Activated CD4-positive, CD25-positive, alpha-beta regulatory T cell treated with anti-CD3 and anti-CD28 coated beads, Interleukin-2, amount 50 U/mL, for 16 hours (primary cell): ENCODE measurements at places on chromosomes 6 and 20.

DNA sequence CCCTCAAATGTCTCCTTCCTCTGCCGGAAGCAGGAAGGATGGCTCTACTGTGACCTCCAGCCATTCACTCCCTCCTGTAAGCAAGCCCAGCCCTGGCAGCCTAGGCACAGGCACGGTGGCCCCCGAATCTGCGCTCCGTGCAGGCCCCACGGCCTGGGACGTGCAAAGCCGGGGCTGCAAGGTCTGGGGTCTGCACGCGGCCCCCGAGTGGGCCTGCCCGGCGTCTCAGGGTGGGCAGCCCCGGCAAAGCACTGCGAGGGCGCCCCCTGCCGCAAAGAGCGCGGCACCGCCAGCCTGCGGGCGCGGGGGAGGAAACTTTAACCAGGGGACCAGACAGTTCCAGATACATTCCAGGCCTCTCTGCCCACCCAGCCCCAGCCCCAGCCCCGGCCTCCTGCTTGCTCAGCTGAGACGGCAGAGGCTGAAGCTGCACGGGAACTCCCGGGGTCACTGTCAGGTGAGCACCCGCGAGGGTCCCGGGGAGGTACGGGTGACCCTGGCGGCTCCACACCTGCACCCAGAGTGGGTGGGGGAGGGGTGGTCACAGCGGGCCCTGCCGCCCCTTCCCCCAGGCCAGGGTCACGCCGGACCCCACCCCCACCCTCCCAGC lies 98.8 kb downstream of the ASXL1 start:
- DNase-seq = no peak

DNA sequence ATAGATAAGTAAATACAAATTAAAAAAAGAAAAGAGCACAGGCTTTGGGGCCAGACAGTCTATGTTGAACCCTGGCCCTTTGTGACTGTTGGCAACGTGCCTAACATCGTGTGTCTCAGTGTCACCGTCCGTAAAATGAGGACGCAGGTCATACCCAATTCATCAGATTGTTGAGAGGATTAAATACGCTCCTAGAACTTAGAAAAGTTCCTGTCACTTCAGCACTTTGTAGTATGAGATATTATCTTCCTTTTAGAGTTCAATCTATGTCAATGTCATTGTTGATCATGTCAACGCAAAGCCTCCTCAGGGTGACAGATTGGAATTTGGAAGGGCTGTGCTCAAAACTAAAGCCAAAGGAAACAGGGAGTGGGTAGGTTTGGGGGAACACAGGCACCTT lies 21.7 kb downstream of the SERPINB1 start:
- DNase-seq = no peak

DNA sequence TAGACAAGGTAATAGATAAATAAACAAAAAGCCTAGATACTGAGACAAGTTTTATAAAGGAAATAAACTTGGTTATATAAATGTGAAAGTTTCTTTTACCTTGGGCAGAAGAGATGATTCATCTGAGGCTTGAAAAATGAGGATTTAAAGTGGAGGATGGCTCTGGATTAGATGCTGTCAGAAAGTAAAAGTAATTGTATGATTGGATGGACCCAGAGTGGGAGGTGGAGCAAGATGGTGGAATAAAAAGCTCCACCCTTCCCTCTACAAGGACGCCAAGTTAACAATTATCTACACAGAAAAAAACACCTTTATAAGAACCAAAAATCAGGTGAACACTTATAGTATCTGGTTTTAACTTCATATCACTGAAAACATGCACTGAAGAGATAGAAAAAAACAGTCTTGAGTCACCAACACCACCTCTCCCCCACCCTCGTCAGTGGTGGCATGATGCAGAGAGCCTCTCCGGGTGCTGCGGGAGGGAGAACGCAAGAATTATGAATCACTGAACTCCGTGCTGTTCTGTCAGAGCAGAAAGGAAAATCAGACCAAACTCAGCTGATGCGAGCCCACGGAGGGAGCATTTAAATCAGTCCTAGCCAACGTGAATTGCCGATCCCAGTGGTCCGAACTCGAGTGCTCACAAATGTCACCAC lies 84.7 kb upstream of the GJE1 start:
- DNase-seq = no peak

DNA sequence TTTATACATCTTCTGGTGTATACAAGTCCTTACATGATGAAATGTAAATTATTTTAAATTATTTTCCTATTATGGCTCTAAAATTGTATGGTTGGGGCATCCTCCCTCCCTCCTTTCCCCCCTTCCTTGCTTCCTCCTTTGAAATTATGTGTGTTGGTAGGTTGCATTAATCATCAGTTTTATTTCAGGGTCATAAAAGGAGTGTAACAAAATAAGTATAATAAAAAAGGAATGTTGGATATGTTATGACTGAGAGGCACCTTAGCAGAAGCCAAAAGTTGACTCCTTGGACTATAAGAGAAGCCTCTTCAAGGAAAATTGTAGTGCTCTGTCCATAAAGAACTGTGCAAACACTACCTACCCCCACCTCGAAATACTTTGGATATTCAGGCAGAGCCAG lies 46.6 kb upstream of the PTPRK start:
- DNase-seq = no peak

DNA sequence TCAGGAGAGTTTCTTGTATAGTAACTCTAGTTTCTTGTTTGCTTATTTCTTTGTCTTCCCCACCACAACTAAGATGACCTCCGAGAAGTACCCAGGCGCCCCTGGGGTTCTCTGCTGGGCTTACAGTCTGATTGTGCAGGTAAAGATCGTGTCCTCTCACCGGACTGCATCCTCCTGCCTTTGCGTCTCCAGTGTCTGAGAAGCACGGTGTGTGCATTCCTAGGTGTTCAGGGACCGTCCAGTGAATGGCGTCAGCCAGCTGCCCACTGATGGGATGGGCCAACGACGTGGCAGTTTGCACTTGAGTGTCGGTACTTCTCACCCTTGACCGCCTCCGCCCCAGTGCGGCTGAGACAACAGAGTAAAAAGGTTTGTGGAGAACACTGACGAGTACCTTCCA lies 56.0 kb upstream of the NFATC2 start:
- no peak for DNase-seq

GRCh38 chr20:46708172-46708860 lies 1.1 kb upstream of the SLC2A10 start:
- no peak for DNase-seq

DNA sequence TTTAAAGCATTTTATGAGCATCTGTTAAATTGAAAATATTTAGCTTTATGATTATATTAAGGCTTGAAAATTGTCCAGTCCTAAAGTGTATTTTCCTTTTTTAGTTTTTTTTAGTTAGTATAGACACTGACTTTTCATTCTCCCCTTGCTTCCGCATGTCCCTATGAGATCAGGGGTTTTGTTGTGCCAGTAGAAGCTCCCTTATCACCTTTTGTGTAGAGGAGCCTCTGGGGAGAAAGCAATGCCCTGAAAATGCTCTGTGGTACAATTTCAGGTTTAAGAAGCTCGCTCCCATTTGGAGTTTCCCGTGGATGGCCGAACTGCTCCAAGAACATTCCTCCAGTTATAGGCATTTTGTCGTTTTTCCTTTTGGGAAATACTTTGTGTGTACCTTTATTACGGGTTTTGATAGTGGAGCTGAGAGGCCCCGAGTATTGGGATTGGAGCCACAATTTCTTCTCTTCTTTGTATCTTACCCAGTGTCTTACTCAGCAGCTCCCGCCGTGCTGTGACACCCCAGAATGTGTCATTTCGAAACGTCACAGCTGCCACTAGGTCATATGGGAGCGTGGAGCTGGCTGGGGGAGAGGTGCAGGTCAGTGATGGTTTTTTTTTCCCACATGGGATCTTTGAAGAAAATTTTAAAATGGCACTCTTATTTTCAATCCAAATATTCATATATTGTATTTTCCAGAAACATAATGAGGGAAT lies 49.9 kb downstream of the RPRD1B start:
- DNase-seq = no peak

DNA sequence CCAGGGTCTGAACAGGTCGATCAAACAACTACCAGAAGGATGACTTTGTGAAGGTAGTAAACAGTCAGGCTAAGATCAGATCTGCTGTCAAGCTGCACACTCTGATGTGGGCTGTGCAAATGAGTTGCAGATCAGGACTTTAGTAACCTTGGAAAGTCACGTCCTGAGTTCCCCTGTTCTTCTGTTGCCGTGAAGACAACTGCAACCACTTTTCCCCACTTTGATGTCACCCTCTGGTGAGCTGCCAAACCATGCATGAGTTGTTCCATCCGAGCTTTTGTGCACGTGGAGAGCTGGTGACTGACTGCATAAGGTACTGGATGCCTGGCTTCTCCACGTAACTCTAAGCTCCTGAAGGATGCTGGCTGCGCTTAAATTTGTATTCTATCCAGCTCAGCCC lies 111.0 kb downstream of the CD83 start:
- DNase-seq = no peak

GRCh38 chr6:5003604-5004372 lies at the start of gene RPP40:
Gene RPP40 (minus strand): TSS chr6:5004037. CDS start chr6:5004002, 35 bp downstream.
- DNase-seq = peak; percentile 97

DNA sequence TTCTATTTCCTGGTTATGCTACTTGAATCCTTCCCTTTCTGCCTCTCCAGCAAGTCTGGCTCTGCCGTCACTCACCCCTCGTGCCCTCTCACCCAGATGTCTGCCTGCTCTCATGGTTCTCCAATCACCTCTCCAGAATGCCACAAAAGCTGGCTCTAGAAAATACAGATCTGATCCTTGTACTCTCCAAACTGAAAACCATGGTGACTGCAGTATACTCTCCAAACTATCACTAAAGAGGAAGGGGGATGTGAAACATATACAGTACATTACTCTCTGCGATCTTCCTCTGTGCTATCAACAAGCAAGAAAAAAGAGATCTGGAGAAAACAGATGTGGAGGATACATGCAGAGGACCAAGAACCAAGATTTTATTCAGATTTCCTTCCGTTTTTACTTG lies 91.1 kb downstream of the ATXN1 start:
- DNase-seq = no peak

DNA sequence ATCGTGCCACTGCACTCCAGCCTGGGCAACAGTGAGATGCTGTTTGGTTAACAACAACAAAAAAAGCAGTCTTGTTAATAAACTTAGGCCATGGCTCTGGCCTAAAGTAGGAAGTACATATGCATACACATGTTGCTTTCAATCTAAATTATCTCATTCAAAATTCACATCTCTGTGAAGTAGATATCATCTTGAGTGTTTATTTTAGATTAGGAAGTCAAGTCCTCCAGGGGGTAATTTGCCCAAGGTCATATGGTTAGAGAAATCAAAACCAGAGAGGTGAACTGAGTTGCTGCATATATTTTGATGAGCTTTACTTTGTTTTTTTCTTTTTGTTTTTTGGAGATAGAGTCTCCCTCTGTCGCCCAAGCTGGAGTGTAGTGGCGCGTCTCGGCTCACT lies 52.8 kb downstream of the B4GALT5 start:
- DNase-seq = no peak

DNA sequence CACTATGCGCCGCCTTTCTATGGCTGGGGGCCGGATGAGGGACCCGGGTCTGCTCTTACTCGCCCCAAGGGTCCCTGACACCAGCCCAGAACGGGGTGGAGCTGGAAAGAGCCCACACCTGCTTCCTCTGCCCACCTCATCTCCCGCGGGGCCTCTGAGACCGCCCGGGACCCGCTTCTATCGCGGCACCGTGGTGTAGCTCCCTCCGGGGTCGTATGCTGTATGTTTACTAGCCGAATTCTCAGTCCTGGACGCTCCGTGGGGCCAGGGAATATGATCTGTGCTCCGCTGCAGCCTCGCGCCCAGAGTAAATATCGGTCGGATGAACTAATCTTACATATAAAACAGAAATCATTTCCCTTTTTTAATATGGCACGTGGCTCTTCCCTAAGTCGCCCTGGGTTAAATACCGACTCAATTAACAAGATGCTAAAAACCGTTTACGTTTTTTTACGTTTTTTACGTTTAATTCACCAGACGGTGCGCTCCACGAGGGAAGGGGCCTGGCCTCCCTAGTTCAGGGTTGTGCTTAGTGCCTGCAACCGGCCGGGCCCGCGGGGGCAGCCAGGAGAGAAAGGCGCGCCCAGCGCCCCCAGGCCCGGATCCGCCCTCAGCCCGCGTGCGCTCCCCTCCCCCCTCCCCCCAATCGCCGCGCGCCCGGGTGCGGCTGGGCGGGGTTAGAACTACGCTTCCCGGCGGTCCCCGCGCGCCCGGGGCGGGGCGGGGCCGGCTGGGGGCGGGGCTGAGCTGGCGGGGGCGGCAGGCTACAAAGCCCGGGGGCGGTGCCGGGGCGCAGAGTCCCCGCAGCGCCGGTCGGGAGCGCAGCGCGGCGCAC lies at the start of gene RBM38:
TSS of gene RBM38 (plus strand) at position 793 of the 835 bp plus-strand sequence. CDS start 186 bp downstream, outside the sequence.
- peak; percentile 63 for DNase-seq
